IMR-90 (cell line): ENCODE measurements at places on chromosomes 16 and 17.
A peak's percentile ranks its signal among the peaks of the same experiment; 100 is the strongest.

DNA sequence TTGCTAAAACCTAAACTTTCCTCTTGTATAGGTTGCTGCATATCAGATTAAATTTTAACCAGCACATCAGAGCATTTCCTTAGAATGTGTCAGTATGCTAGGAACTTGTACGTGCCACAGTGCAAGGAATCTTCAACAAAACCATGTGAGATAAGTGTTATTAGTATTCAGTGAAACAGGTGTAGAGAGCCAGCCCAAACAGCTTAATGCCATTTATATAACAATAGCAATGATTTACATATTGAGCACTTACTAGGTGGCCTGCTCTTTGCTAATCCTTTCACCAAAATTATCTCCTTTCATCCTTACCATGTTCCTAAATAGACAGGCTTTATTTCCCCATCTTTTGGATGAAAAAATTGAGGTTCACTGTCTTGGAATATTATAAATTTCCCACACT is 485.7 kb downstream of the HS3ST4 start:
- DNase-seq = no peak

- no peak for DNase-seq
These were observed 36.0 kb upstream of the SLC39A11 start for GRCh38 chr17:73128496-73128895.

GRCh38 chr17:78360371-78361224 is 721 bp upstream of the SOCS3 start:
- peak; percentile 80 for DNase-seq

- no peak for DNase-seq
These were observed 17.5 kb downstream of the ABCA9 start for GRCh38 chr17:69043098-69043734.

DNA sequence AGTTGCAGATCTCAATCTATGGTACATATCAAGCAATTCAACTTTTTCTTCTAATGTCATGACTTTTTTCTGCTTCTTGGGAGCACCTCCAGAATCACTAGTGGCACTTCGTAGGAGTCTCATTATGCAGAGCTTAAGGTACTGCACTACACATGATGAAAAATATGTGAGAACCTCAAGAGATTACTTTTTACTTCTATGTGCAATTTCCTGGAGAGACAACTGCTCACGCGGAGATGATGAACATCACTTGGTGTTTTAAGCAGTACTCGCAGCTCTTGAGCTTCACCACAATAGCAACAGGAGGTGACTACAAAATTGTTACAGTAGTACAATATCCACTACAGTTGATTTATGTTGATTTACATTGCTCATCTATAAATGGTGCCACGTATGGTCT is 79.7 kb downstream of the MRTFB start:
- DNase-seq = no peak

GRCh38 chr16:61596655-61597054 is 439.6 kb downstream of the CDH8 start:
- DNase-seq = no peak

- peak; percentile 58 for DNase-seq
These were observed 21.6 kb downstream of the EMC8 start for GRCh38 chr16:85777583-85778310.

DNA sequence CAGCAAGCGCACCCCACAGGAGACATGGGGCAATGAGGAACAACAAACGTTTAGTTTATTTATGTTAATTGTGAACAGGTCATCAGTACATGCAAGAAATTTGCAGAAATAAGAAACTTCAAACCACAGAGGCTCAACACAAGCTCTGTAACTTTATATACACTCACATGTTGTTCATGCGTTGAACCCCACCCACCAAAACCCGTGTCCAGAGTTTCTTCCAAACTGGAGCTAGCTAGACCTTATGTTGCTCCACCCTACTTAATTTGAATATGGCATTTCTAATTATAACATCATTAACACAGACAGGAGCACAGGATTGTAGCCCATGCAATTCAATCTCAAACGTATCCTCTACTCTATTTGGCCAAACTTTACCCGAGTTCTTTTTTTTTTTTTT is 192.1 kb downstream of the ZNF18 start:
- DNase-seq = no peak

GRCh38 chr16:70804734-70805169 is 3.8 kb upstream of the VAC14 start:
- no peak for DNase-seq

DNA sequence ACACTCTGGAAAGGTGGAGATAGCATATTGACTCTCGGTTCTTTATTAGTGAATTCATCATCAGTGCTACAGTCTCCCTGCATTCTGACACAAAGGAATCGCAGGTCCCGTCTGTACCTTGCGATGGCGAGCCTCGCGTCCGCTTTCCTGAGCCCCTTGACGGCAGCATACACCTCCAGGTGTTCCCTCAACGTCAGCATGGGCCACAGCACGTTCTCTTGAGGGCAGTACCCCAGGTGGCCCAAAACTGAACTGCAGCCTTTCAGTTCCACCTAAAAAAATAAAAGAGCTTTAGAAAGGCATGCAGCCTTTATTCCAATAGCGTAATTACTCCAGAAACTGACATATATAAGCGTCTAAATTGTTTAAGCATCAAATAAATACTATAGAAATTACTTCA is 24.2 kb upstream of the ABCA9 start:
- no peak for DNase-seq
